BJ (cell line): ENCODE measurements at places on chromosomes 7 and 10.

DNA sequence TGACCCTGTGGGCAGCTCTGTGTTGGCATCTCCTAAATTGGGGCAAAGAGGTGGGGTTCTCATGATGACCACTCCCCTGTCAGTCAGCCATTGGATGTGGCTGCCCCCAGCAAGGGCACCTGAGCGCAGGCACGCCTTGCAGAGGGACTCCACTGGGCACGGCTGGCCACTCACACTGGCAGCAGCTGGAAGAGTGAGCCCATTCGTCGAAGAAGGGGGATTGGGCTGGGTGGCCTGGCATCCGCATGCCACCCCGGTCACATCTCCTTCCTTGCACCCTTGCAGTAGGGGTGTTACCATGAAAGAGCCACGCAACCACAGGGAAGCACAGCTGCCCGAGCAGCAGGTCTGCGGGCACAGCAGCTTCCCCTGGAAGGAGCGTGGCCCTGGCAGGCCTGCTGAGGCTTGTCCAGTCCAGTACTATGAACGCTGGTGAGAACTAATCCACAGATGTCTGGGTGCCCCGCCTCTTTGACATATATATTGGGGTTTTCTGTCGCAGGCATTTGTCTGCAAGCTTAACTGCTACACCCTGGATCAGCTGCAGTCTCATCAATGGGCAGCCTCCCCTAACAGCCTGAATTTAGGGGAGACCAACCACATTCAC lies 25.7 kb upstream of the GRB10 start:
- DNase-seq: no peak

DNA sequence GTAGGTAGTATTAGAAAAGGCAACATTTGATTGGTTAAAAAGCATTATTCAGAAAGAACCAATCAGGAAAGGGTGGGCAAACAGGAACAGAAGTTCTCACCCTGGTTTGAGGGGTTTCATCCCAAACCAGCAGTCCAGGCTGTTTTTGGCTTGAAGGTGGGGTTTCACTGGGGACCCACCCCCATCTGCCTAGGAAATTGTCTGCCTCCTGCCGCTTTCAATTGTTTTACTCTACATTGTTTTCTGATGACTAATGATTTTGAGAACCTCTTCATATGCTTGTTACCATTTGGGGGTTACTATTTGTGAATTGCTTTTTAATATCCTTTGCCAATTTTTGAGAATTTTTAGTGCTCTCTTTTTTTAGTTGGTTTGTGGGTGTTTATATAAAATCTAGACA lies 3.3 kb upstream of the PCBD1 start:
- no peak for DNase-seq

DNA sequence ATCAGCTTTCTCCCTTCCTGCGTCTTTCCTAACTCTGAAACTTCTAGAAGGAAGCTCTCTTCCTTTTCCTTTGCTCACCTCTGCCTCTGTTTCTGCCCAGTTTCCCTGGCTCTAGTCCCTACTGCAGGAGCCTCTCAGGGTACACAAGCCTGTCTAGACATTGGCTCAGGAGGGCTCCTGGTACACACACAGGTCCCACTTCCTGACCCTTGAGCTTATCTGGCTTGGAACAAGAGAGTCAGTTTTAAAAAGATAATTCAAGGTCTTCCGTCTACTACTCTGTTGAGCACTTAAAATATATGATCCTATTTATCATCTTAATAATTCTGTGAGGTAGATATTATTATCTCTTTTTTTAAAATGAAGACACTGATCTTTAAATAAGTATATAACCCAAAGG lies 140.7 kb downstream of the RTKN2 start:
- no peak for DNase-seq

DNA sequence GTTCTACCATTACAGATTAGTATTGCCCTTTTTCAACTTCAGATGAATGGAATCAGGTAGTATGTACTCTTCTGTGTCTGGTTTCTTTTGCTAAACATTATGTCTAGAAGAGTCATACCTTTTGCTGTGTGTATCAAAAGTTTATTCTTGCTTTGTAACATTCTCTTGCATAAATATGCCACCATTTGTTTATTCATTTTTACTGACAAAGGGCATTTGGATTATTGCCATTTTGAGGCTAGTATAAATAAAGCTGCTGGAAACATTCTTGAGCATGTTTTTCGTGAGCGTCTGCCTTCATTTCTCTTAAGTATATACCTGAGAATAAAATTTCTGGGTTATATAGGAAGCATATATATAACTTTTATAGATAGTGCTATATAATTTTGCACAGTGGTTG lies 121.7 kb upstream of the CSTF2T start:
- no peak for DNase-seq

- DNase-seq: no peak
Observed at GRCh38 chr10:274866-275265, 139.6 kb downstream of the ZMYND11 start.

GRCh38 chr10:60524541-60524940 lies 134.9 kb upstream of the ANK3 start:
- DNase-seq: peak; percentile 14

- DNase-seq: no peak
Observed at GRCh38 chr7:134302120-134302519, 14.6 kb downstream of the SLC35B4 start.

GRCh38 chr10:1366811-1367425 lies 310.7 kb downstream of the WDR37 start:
- DNase-seq: no peak

DNA sequence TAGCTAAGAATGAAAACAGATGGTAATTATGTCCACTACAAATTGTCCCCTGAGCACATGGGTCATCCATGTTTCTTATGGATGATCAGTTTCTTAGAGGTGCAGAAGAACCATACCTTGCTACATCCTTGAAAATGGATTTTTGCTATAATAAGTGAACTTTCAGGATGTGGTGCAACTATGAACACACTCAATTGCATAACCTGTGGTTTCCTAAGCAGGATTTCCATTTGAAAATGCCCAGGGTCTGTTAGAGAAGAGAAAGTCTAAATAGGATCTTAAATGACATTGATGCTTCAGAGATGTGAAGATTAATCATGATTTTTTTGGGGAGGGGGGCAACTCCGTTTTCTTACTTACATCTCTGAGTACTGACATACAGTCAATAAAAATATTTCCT lies 39.6 kb upstream of the CACNB2 start:
- no peak for DNase-seq

GRCh38 chr10:75932921-75933320 lies 501.5 kb downstream of the LRMDA start:
- no peak for DNase-seq

GRCh38 chr7:16984375-16984774 lies 102.6 kb upstream of the AGR3 start:
- no peak for DNase-seq

GRCh38 chr10:56135828-56136227 lies 225.2 kb downstream of the ZWINT start:
- no peak for DNase-seq

DNA sequence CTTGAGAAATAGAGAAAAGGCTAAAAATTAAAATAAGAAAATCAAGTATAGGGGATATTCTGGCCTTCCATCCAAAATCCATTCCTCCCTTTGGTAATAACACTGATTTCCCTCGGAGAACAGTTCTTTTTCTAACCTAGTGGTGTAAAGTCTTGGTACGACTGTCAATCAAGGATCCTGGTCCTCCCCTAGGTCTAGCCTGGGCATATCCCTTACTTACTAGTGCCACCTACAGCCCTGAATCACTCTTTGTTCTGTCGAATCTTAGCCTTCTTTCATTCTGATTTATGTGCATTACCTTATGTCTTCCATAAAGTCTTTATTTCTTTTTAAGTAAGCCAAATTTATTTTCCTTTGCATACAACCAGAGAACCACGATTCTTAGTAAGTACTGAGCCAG lies 298.7 kb upstream of the LRRTM3 start:
- DNase-seq: no peak

GRCh38 chr7:47074702-47075153 lies 507.2 kb downstream of the TNS3 start:
- DNase-seq: no peak

GRCh38 chr10:52540479-52540984 lies 226.5 kb downstream of the DKK1 start:
- no peak for DNase-seq

DNA sequence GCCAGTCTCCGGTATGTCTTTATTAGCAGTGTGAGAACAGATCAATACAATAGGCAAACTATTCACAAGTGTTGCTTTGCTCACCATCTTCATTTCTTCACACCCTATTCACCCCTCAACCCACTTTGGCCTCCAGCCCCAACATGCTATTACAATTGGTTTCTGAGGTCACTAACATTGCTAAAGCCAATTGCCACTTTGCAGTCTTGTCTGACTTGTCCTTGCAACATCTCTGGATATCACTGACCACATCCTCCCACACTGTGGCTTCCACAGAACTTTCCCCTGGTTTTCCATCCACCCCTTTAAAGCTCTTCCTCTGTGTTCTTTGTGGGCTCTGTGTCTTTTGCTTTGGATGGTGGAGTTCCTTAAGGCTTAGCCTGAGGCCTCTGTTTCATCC lies 5.2 kb upstream of the APBB1IP start:
- DNase-seq: no peak

DNA sequence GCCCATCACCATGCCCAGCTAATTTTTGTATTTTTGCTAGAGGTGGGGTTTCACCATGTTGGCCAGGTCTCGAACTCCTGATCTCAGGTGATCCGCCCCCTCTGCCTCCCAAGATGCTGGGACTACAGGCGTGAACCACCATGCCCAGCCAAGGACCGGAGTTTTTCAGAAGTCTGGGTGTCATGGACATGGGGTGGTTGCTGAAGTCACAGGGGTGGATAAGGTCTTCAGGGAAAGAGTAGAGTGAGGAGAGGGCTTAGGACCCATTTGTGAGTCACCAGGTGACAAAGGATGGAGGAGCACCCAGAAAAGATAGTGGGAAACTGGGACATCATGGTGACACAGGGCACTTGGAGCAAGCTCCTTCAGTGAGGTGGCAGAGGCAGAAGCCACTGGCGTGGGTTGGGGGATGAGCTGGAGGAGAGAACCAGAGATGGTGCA lies 2.8 kb upstream of the GPRIN2 start:
- DNase-seq: no peak

DNA sequence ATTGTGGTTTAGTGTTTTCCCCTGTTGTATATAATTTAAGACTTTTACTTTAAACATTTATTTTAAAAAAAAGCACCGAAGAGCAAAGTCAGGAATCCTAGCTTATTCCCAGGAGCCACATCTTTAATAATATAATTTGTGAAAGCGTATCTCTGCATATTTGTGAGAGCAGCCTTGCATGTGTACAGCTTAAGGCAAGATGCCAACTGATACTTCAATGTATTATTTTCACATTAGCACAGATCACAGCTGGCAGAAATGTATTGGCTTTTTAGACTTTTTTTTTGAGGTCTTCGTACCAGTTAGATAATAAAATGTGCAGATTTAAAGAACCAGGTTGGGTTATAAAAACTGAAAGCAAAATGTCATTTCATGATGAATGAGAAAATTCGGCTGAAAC lies 845.7 kb upstream of the POT1 start:
- no peak for DNase-seq

DNA sequence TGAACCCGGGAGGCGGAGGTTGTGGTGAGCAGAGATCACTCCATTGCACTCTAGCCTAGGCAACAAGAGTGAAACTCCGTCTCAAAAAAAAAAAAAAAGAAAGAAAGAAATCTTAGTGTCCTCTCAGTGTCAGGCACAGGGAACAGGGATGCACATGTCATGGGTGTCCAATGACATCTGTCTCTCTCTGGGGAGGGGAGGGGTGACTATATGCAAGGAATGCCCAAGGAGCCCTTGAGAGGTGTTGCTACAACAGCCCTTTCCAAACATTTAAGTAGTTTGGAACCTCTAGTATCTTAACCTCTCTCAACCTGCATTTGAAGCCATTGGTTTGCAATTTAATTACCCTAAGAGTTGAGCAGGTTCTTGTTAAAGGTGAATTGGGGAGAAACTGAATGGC lies 28.9 kb downstream of the PDLIM1 start:
- no peak for DNase-seq

DNA sequence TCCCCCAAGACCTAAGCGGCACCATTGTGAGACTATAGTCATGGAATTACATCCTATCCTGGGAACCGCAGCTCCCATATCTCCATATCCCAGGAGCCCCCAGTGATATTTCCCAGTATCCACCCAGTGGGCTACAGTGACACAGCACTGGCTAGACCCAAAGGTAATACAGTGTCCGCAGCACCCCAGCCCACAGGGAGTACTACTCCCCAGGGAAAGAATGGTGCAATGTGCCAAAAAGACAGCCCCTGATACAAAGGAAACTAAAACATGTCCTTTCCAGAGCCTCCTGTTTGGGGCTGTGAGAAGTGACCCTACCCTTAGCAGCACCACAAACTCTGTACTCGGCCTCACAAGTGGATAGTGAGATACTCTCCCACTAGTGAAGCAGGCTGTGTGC lies 4.5 kb upstream of the IFIT2 start:
- DNase-seq: no peak

DNA sequence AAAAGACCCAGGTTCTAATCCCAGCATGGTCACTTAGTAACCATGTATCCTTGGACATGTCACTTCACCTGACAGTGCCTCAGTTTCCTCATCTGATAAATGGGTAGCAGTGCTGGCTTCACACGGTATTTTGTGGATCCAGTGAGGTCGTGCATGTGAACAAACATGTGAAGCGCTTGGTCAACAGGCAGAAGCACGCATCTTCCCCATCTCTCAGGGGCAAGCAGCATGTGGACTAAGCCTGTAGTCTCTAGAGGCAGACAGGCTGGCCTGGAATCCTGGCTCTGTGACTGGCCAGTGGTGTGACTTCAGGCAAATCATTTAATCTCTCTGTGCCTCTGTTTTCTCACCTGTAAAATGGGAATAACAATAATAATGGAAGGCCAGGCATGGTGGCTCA lies 115.8 kb downstream of the C10orf105 start:
- DNase-seq: no peak

GRCh38 chr7:69537691-69538090 lies 60.6 kb upstream of the AUTS2 start:
- no peak for DNase-seq

- DNase-seq: no peak
Observed at GRCh38 chr10:34522546-34522945, 292.6 kb downstream of the PARD3 start.

GRCh38 chr7:147412782-147413556 lies 1177.6 kb upstream of the C7orf33 start:
- DNase-seq: peak; percentile 70

- no peak for DNase-seq
Observed at GRCh38 chr10:131825960-131826650, 74.7 kb upstream of the PPP2R2D start.

GRCh38 chr7:98934267-98934666 lies 55.9 kb downstream of the TRRAP start:
- no peak for DNase-seq

GRCh38 chr7:126608339-126608776 lies 644.4 kb downstream of the GRM8 start:
- no peak for DNase-seq

- DNase-seq: no peak
Observed at GRCh38 chr7:39582536-39582935, 16.3 kb downstream of the YAE1 start.

GRCh38 chr7:105705427-105705826 lies 124.1 kb upstream of the EFCAB10 start:
- no peak for DNase-seq
